ENCODE measurements at places on chromosomes 7 and 10.
A peak's percentile ranks its signal among the peaks of the same experiment; 100 is the strongest.

GRCh38 chr7:104928721-104929400, 85.1 kb upstream of the KMT2E start:
- H3K36me3 ChIP-seq, result no peaks in the 10 kb centered on the region
- H3K4me1 ChIP-seq, result no peaks in the 10 kb centered on the region
- no peak for DNase-seq
- no peaks in the 10 kb centered on the region for H3K27me3 ChIP-seq
- H3K4me3 ChIP-seq, result no peak overlapping the region
- no peak overlapping the region for H3K27ac ChIP-seq

- no peaks in the 10 kb centered on the region for H3K27me3 ChIP-seq
- no peaks in the 10 kb centered on the region for H3K36me3 ChIP-seq
- no peak overlapping the region for H3K27ac ChIP-seq
- no peak overlapping the region for H3K4me3 ChIP-seq
- no peaks in the 10 kb centered on the region for H3K4me1 ChIP-seq
Observed at GRCh38 chr10:30742471-30742870, 112.9 kb upstream of the LYZL2 start.

- no peaks in the 10 kb centered on the region for H3K36me3 ChIP-seq
- no peaks in the 10 kb centered on the region for H3K4me1 ChIP-seq
- DNase-seq, result no peak
- H3K4me3 ChIP-seq, result no peak overlapping the region
Observed at GRCh38 chr10:111739125-111739873, 444.3 kb downstream of the GPAM start.

- no peaks in the 10 kb centered on the region for H3K36me3 ChIP-seq
- H3K27me3 ChIP-seq, result no peaks in the 10 kb centered on the region
- no peaks in the 10 kb centered on the region for H3K4me1 ChIP-seq
- DNase-seq, result no peak
- H3K4me3 ChIP-seq, result peak overlapping the region; percentile 94
Observed at GRCh38 chr7:155002411-155003091, 373 bp downstream of the PAXIP1 start.

DNA sequence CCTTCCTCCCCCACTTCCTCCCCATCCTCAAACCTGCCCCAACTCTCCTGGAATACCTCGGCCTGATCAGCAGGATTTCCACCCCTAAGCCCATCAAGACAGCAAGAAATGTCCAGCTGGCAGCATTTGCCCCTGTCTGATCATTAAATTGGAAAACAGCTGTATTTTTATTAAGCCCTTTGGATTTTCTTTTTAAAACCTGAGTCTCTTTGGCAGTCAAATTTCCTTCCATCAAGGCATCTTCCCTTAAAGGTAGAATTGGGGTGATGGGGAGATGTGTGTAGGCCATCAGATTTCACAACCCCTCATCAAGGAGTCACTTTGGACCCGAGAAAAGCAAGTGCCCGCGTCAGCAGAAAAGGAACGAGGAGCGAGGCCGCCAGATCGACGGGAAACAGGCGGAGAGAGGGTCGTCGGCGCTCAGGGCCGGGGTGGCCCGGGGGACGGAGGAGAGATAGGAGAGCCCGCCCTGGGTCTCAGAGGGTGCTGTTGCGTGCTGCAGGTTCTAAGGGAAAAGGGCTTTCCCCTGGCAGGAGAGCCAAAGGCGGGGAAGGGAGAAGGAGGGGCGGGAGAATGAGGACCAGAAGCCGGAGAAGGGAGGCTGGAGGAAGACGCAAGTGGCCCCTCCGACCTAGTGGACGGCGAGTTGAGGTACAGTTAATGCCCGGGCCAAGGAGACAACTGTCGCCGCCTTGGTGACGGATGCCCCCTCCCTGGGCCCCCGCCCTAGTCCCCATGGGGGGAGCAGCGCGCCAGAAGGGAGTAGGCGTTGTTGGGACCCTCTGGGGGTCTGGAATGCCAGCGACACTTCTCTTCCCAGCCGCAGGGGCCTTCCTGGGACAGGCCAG, 11.5 kb upstream of the GATA3 start:
- H3K4me3 ChIP-seq, result no peak overlapping the region
- peaks cover 80% of the 10 kb centered on the region for H3K27me3 ChIP-seq
- no peak overlapping the region for H3K27ac ChIP-seq
- H3K4me1 ChIP-seq, result no peaks in the 10 kb centered on the region

DNA sequence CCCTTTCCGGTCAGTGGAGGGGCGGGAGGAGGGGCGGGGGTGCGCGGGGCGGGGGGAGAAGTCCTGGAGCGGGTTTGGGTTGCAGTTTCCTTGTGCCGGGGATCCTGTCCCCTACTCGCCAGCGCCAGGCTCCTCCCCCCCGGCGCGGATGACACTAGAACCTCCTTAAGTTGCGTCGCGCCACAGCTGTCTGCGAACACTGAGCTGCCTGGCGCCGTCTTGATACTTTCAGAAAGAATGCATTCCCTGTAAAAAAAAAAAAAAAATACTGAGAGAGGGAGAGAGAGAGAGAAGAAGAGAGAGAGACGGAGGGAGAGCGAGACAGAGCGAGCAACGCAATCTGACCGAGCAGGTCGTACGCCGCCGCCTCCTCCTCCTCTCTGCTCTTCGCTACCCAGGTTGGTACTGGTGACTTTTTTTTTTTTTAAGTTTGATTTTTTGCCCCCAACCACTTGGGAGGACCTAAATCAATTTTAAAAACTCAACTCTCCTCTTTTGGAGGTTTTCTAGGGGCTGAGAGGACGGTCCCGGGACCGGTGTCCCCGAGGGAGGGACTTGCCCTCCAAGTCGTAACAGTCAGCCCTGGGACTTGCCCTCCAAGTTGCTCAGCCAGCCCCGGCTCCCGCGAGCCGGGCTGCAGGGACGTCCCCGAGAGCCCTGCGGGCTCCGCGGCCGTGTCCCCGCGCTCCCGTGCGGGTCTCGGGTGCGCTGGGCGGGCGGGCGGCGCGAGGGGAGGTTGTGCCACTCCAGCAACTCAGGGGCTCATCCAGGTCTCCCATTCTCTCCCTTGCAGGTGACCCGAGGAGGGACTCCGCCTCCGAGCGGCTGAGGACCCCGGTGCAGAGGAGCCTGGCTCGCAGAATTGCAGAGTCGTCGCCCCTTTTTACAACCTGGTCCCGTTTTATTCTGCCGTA, at the start of gene GATA3:
TSS of gene GATA3 (plus strand) at position 195 of the 914 bp plus-strand sequence. CDS start 968 bp downstream, outside the sequence.
- no peaks in the 10 kb centered on the region for H3K4me1 ChIP-seq
- peak within 1 kb of the TSS; percentile 91 for H3K27ac ChIP-seq
- H3K36me3 ChIP-seq, result no peaks in the 10 kb centered on the region
- DNase-seq, result peak; percentile 93

- H3K36me3 ChIP-seq, result no peaks in the 10 kb centered on the region
- H3K27me3 ChIP-seq, result no peaks in the 10 kb centered on the region
- DNase-seq, result no peak
- H3K4me3 ChIP-seq, result no peak overlapping the region
- H3K4me1 ChIP-seq, result no peaks in the 10 kb centered on the region
- no peak overlapping the region for H3K27ac ChIP-seq
Observed at GRCh38 chr7:124934841-124935240, 5.2 kb upstream of the POT1 start.

All from breast epithelium (tissue), 4 donors.